Chondrocyte (in vitro differentiated cells): ENCODE measurements at places on chromosomes 4 and X. TPM values are rescaled to one million over a fixed set of nuclear protein-coding genes. Genes with fewer than 3 reads are reported as not detected.

GRCh38 chr4:153233761-153234371 lies 29.6 kb downstream of the TRIM2 start:
- H3K4me3 ChIP-seq: no peak overlapping the region
- H3K27ac ChIP-seq: peak overlapping the region; percentile 87
- no peaks in the 10 kb centered on the region for H3K36me3 ChIP-seq

- H3K4me1 ChIP-seq: peaks cover 84% of the 10 kb centered on the region
- H3K4me3 ChIP-seq: peak overlapping the region; percentile 14
- peak overlapping the region; percentile 91 for H3K27ac ChIP-seq
- no peak for DNase-seq
Observed at GRCh38 chr4:76990288-76991080, 40.9 kb downstream of the SEPTIN11 start.

DNA sequence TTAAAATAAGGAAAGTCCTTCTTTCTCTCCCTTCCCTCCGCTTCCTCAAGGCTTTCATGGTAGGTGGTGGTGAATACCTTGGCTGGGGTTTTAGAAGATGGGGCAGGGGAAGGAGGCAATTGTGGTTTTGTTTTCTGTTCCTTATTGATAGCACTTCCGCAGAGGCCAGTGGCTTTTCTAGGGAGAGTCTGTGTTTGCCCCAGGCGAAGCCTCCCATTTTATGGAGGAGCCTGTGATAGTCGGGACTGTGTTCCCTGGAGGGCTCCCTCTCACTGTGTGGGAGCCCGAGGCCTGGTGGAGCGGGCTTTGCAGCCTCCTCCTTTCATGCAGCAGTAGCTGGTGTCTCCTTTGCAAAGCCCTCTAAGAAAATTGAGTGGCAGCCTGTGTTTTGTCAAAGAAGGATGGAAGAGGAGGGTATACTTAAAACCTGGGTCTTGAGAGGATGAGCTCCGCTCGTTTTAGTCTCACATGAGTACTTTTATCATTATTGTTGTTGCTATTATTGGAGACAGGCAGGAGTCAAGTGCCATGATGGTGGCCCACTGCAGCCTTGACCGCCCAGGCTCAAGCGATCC lies 29.8 kb upstream of the STOX2 start:
- DNase-seq: no peak
- peaks cover 6% of the 10 kb centered on the region for H3K4me1 ChIP-seq
- H3K36me3 ChIP-seq: no peaks in the 10 kb centered on the region
- no peaks in the 10 kb centered on the region for H3K27me3 ChIP-seq
- H3K4me3 ChIP-seq: no peak overlapping the region

- no peak overlapping the region for H3K27ac ChIP-seq
- no peak for DNase-seq
- H3K27me3 ChIP-seq: no peaks in the 10 kb centered on the region
- H3K36me3 ChIP-seq: peaks cover 4% of the 10 kb centered on the region
Observed at GRCh38 chr4:1187182-1187581, 14.8 kb upstream of the SPON2 start.

DNA sequence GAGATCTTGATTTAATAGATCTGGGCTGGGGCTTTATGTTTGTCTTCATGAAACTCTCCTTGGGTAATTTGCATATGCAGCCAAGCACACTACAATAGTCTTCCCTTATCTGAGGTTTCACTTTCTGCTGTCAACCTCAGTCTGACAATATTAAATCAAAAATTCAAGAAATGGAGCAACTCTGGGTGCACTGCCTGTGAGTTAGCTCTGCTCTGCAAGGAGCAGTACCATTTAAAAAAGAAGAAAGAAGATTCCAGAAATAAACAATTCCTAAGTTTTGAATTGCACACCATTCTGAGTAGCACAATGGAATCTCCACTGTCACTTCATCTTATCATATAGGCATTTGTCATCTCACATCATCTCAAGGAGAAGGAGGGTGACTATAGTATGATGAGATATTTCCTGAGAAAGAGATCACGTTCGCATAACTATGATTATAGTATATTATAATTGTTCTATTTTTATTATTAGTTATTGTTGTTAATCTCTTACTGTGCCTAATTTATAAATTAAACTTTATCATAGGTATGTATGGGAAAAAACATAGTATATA lies 9.4 kb downstream of the FNIP2 start:
- peaks cover 52% of the 10 kb centered on the region for H3K4me1 ChIP-seq
- H3K27me3 ChIP-seq: no peaks in the 10 kb centered on the region
- H3K4me3 ChIP-seq: no peak overlapping the region
- peak overlapping the region; percentile 23 for H3K27ac ChIP-seq
- no peaks in the 10 kb centered on the region for H3K36me3 ChIP-seq
- no peak for DNase-seq

- peaks cover 11% of the 10 kb centered on the region for H3K36me3 ChIP-seq
- no peak for DNase-seq
- no peak overlapping the region for H3K4me3 ChIP-seq
- no peak overlapping the region for H3K27ac ChIP-seq
- no peaks in the 10 kb centered on the region for H3K27me3 ChIP-seq
Observed at GRCh38 chr4:26719954-26720552, 136.2 kb downstream of the TBC1D19 start.

DNA sequence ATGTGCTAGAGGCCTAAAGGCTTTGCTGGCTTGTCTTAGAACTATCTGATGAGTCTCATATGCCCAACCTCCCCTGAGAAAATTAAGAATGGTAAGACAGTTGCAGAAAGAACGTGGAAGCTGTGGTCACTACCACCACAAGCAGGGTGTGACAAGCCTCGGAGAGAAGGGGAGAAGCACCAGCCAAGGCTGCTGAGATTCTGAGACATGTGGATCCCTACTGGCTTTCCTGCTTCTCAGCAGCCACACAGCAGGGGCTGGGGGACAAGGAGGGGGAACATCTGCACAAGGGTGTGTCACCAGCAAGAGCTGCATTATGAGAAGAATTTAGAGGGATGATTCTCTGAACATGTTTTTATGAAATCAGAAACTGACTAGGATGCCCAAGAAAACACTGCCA lies 19.4 kb downstream of the TAPT1 start:
- H3K4me1 ChIP-seq: peaks cover 14% of the 10 kb centered on the region
- H3K4me3 ChIP-seq: no peak overlapping the region

- H3K27ac ChIP-seq: no peak overlapping the region
- H3K36me3 ChIP-seq: no peaks in the 10 kb centered on the region
- no peaks in the 10 kb centered on the region for H3K4me1 ChIP-seq
- no peaks in the 10 kb centered on the region for H3K27me3 ChIP-seq
- no peak for DNase-seq
Observed at GRCh38 chr4:19438233-19438632, 813.5 kb upstream of the SLIT2 start.

- H3K27ac ChIP-seq: no peak overlapping the region
- peaks cover 6% of the 10 kb centered on the region for H3K36me3 ChIP-seq
- DNase-seq: peak; percentile 50
- H3K27me3 ChIP-seq: no peaks in the 10 kb centered on the region
- no peak overlapping the region for H3K4me3 ChIP-seq
- H3K4me1 ChIP-seq: no peaks in the 10 kb centered on the region
Observed at GRCh38 chr4:2082118-2082517, 23.0 kb downstream of the NAT8L start.

DNA sequence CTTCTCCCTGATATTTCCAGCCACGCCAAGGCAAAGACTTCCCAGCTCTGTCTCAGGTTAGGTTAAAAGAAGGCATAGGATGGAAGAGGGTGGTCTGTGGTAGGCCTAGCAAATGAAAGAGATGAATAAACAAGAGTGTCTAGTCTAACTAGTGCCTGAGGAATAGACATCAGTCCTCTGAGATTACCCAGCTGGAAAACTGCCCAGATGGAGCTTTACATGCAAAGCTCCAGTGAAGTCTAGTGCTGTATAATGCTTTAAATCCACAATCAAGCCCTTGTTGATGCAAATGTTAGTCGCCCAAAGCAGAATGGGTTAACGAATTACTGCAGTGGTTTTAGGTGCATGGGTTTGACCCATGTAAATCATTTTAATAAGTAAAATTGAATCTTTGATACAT lies 24.8 kb upstream of the GUCY1B1 start:
- H3K36me3 ChIP-seq: peaks cover 3% of the 10 kb centered on the region
- peaks cover 8% of the 10 kb centered on the region for H3K4me1 ChIP-seq
- DNase-seq: no peak
- H3K4me3 ChIP-seq: no peak overlapping the region
- H3K27me3 ChIP-seq: peaks cover 1% of the 10 kb centered on the region
- no peak overlapping the region for H3K27ac ChIP-seq

- H3K4me3 ChIP-seq: no peak overlapping the region
- no peak for DNase-seq
- no peaks in the 10 kb centered on the region for H3K36me3 ChIP-seq
- H3K27ac ChIP-seq: no peak overlapping the region
Observed at GRCh38 chr4:153039542-153040185, 103.5 kb downstream of the FHDC1 start.

- no peak overlapping the region for H3K4me3 ChIP-seq
- no peaks in the 10 kb centered on the region for H3K36me3 ChIP-seq
- no peaks in the 10 kb centered on the region for H3K27me3 ChIP-seq
- DNase-seq: no peak
- H3K4me1 ChIP-seq: peaks cover 3% of the 10 kb centered on the region
Observed at GRCh38 chr4:53804719-53805118, 213.4 kb upstream of the LNX1 start.

DNA sequence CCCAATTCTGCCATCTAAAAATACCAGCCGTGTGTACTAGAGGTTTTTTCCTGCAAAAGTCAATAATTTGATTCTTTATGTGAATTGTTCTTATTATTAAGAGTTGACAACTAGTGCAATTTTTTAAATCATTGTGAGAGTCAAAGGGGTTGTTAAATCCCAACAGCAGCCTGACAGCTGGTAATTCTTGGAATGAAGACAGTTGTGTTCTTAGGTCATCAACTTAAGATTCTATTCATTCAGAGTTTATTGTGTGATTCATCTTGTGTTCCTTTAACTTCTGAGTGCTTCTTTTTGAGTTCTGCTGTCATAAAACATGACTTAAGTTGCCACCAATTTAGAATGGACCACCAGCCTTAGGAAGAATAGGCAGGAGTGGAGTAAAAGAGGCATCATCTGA lies 329.0 kb downstream of the NAF1 start:
- no peaks in the 10 kb centered on the region for H3K36me3 ChIP-seq
- H3K27me3 ChIP-seq: peaks cover 5% of the 10 kb centered on the region
- DNase-seq: no peak
- H3K27ac ChIP-seq: no peak overlapping the region

DNA sequence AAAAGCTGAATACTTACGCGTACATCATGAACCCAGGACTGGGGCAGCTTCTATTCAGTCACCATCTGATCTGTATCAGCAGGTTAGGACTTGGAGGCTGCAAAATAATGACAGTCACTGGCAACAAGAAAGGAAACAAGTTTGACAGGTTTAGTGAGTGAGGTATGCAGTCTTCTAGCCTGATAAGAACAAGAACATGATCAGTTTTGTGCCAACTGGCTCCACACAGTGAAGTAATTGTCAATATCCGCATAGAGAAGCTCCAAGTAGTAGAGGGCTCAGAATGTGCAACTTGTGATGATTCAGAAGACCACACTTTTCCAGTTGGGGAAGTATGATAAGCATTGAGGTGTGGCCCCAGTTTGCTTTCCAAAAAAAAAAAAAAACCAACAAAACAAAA lies at the start of gene TMPRSS11F:
TSS of gene TMPRSS11F (minus strand) at position 77 of the 400 bp plus-strand sequence. CDS start at position 28, 49 bp downstream.
- no peaks in the 10 kb centered on the region for H3K36me3 ChIP-seq
- H3K4me3 ChIP-seq: no peak within 1 kb of the TSS
- DNase-seq: no peak
- H3K4me1 ChIP-seq: no peaks in the 10 kb centered on the region
- peaks cover 5% of the 10 kb centered on the region for H3K27me3 ChIP-seq

DNA sequence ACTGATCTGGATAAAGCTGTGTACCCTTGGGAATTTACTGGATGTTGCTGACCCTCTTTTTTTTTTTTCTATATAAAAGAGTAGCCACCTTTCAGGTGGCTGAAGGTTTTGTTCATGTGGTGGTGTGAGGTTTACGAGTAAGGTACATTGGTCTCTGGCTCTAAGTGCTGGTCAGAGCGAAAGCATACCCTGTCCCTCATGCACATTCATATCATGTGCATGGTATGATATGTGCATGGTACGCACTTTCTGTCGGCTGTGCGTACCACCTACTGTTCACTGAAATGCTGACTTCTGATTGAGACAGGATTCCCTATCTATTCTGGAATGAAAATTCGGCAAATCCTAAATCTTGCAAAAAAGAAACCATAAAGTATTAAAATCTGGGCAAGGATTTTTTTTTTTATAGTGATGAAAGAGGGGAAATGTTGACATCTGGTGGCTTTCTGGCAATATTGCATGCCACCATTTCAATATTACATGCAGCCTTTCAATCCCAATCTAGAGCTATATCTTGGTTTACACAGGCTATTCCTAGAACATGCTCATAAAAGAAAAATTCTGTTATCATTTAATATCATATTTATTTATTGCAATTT lies 32.8 kb downstream of the FAM149A start:
- peaks cover 9% of the 10 kb centered on the region for H3K4me1 ChIP-seq
- H3K27ac ChIP-seq: no peak overlapping the region
- H3K4me3 ChIP-seq: no peak overlapping the region
- DNase-seq: no peak
- H3K36me3 ChIP-seq: no peaks in the 10 kb centered on the region

- peaks cover 38% of the 10 kb centered on the region for H3K27me3 ChIP-seq
- DNase-seq: peak; percentile 57
- H3K4me1 ChIP-seq: peaks cover 27% of the 10 kb centered on the region
- H3K36me3 ChIP-seq: no peaks in the 10 kb centered on the region
- no peak within 1 kb of the TSS for H3K27ac ChIP-seq
- peak within 1 kb of the TSS; percentile 86 for H3K4me3 ChIP-seq
Observed at GRCh38 chr4:104494822-104495559, at the start of gene CXXC4. Gene CXXC4, minus strand, starts transcription at chr4:104494894. Its CDS starts 3,092 bp downstream, at chr4:104491802.

GRCh38 chr4:148998719-148999118 lies 556.5 kb upstream of the NR3C2 start:
- no peaks in the 10 kb centered on the region for H3K4me1 ChIP-seq
- no peak overlapping the region for H3K27ac ChIP-seq
- DNase-seq: no peak
- no peak overlapping the region for H3K4me3 ChIP-seq

- no peak overlapping the region for H3K27ac ChIP-seq
- no peak for DNase-seq
- no peaks in the 10 kb centered on the region for H3K27me3 ChIP-seq
- H3K36me3 ChIP-seq: peaks cover 16% of the 10 kb centered on the region
- no peak overlapping the region for H3K4me3 ChIP-seq
Observed at GRCh38 chr4:184756399-184756798, 22.5 kb upstream of the CENPU start.

DNA sequence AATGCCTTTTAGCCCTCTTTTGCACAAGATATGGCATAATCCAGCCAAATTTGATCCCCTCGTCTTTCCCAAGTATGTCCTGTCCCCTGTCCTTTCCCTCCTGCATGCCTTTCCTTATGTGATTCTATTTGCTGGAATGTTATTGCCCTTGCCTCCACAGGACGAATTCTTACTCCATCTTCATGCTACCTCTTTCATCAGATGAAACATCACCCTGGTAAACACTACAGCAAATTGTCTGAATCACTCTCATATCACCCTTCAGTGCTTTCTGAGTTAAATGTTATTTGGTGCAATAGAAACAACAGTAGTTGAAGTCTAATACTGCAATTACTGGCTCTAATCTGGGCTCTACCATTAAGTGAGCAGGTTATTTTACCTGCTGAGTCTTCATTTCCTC lies 52.2 kb upstream of the FAT1 start:
- H3K27ac ChIP-seq: no peak overlapping the region
- H3K4me3 ChIP-seq: no peak overlapping the region
- DNase-seq: no peak

DAPP1 gene
- not detected in 3 replicates for total RNA-seq

CSAG1 gene
- not detected in 3 replicates for total RNA-seq

RHOXF2 gene
- total RNA-seq: not detected in 3 replicates

CT45A10 gene
- total RNA-seq: not detected in 3 replicates

EDA2R gene
- total RNA-seq: 3.0 to 4.2 TPM (median 3.6 TPM) in 3 replicates

ADH7 gene
- total RNA-seq: not detected in 3 replicates

PROM1 gene
- total RNA-seq: 0.10 TPM in 1 of 3 replicates, not detected in the others

ZDHHC15 gene
- total RNA-seq: 0.13 to 0.51 TPM (median 0.15 TPM) in 3 replicates

VCX3A gene
- not detected in 3 replicates for total RNA-seq

ZRSR2 gene
- total RNA-seq: 12.2 to 21.4 TPM (median 13.9 TPM) in 3 replicates

F11 gene
- not detected in 3 replicates for total RNA-seq

ANXA3 gene
- total RNA-seq: 3.7 to 22.0 TPM (median 21.9 TPM) in 3 replicates
